ENCODE measurements at places on chromosomes 6 and 20.

GRCh38 chr6:10397756-10398445, 17.0 kb downstream of the TFAP2A start:
- H3K27ac ChIP-seq, result no peak overlapping the region
- no peaks in the 10 kb centered on the region for H3K36me3 ChIP-seq
- no peak overlapping the region for H3K4me3 ChIP-seq
- H3K4me1 ChIP-seq, result peaks cover 6% of the 10 kb centered on the region
- peaks cover 93% of the 10 kb centered on the region for H3K27me3 ChIP-seq
- DNase-seq, result no peak

- no peak overlapping the region for H3K27ac ChIP-seq
- no peaks in the 10 kb centered on the region for H3K27me3 ChIP-seq
- H3K36me3 ChIP-seq, result peaks cover 5% of the 10 kb centered on the region
- no peak overlapping the region for H3K4me3 ChIP-seq
Observed at GRCh38 chr6:157073596-157073995, 249.7 kb downstream of the TMEM242 start.

DNA sequence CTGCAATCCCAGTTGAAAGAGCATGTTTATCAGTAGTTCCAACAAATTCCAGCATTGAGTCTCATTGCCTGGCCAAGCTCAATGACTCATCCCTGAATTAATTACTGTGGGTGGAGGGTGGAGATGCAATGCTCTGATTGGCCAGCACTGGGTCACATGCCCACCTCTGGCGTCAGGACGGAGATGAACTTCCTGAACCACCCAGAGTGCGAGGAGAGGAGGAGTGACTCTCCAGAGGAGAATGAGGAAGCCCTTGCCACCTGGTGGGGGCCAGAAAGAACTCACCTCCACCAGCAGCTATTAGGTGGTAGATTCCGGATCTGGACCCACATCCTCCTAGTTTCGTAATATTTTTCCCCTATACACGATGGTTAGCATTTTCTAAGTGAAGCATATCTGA, 283.9 kb downstream of the TBC1D7 start:
- H3K4me1 ChIP-seq, result no peaks in the 10 kb centered on the region
- H3K36me3 ChIP-seq, result no peaks in the 10 kb centered on the region
- H3K27ac ChIP-seq, result no peak overlapping the region
- peaks cover 26% of the 10 kb centered on the region for H3K27me3 ChIP-seq

- peaks cover 9% of the 10 kb centered on the region for H3K27me3 ChIP-seq
- DNase-seq, result no peak
- H3K36me3 ChIP-seq, result peaks cover 1% of the 10 kb centered on the region
Observed at GRCh38 chr6:43799551-43800297, 29.7 kb downstream of the VEGFA start.

- peaks cover 6% of the 10 kb centered on the region for H3K4me1 ChIP-seq
- H3K27ac ChIP-seq, result no peak overlapping the region
- no peak overlapping the region for H3K4me3 ChIP-seq
- no peak for DNase-seq
- peaks cover 11% of the 10 kb centered on the region for H3K27me3 ChIP-seq
Observed at GRCh38 chr6:44672841-44673240, 285.3 kb downstream of the CDC5L start.

Measured in central memory CD8-positive, alpha-beta T cell (primary cell).